ENCODE measurements at places on chromosomes 5 and 9.

DNA sequence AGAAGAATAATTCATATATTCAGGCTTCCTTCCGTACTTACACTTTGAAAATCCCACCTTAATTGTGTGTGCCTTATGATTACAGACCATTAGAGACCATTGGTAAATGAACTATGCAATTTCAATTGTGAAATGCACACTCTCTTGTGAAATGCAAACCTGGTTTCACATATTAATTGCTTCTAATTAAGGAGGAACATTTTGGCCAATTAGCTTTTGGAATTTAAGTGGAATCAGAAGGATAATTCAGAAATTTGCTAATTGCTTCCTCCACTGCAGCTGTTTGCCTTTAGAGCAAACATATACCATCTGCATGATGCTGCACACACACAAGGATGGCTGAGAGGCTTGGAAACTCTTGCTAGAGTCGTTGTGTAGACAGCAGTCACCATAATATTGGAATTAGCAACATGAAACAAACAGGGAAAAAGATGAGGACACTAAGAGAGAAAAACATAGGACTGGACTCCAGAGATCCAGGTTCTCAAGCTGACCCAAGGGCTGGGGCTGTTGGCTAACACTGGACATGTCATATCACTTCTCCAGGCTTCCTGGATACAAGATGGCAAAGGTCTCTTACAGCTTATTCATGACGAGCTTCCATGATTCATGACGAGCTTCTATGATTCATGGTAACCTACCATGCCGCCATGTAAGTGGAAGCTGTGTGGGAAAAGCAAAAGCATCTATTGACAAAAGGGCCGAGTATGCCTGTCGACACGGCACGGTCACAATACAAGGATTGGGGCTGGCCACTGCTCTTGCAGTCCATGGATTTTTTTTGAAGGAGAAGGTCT is 78.0 kb downstream of the PTCH1 start:
- no peak for DNase-seq

DNA sequence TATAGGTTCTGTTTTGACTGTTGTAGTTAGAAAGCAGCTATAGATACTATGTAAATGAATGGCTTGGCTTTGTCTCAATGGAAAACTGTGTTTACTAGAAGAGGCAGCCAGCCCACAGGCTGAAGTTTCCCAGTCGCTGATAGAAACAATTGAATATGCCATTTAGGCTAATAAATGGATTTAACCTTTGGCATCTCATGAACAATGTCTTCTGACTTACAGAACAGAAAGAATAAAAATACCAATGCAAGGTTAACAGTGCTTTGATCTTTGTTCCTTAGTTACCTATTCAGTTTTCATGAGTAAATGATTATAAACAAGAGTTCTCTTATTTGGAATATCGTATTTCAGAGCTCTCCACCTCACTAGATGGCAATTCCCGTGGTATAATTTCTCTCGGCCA is 120.6 kb downstream of the PAM start:
- no peak for DNase-seq

DNA sequence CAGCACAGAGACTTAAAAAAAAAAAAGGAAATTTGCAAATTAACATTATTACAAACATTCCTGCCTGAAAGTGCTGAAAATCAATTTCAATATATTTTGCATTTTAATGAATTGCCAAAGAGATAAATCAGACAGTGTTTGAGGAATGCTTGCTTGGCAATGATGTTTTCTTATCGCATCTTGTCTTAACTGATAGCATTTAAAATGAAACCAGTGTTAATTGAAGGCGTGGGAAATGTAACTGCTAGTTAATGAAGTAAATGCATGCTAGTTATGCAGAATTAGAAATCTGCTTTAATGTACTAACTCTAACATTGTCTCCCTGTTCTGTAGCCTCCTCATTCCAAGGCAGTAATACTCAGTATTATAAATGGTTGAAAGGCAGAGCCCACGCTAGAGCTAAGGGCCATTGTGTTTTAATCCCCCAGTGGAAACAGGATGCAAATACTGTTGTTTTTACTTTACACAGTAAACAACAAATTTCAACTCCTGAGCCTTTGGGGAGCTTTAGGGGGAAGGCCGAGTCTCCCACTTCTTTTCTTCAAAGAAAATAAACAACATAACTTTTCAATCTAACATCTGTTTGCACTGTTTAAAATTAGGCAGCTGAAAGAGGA is 586.9 kb downstream of the TLE4 start:
- DNase-seq = no peak

DNA sequence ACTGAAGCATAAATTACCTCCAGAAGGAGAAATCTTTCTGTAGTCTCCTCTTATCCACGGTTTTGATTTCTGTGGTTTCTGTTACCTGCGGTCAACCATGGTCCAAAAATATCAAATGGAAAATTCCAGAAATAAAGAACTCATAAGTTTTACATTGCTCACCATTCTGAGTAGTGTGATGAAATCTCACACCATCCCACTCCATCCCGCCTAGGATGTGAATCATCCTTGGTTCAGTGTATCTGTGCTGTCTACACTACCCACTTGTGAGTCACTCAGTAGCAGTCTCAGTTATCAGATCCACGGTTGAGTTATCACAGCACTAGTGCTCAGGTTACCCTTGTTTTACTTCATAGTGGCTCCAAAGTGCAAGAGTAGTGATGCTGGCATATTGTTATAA is 371.2 kb downstream of the NFIB start:
- DNase-seq = no peak

GRCh38 chr9:113895526-113895925 is 19.4 kb downstream of the ZNF618 start:
- no peak for DNase-seq

DNA sequence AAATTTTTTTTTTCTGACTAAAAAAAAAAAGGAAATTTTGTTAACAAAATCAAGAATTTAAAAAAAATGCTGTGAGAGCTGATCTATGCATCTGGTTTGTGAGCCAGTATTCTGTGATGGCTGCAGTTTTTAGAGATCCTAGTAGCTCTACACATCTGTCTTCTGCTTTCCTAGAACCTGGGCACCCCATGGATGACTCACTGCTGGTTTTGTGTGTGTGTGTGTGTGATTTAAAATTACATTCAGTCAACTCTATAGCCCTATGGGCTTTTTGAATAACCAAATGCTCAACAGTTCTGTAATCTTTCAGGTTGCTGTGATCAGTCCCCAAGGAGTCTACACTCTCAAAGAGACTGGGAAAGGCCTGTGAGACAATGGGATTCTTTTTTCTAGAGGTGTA is 2.5 kb upstream of the PSMD5 start:
- no peak for DNase-seq

DNA sequence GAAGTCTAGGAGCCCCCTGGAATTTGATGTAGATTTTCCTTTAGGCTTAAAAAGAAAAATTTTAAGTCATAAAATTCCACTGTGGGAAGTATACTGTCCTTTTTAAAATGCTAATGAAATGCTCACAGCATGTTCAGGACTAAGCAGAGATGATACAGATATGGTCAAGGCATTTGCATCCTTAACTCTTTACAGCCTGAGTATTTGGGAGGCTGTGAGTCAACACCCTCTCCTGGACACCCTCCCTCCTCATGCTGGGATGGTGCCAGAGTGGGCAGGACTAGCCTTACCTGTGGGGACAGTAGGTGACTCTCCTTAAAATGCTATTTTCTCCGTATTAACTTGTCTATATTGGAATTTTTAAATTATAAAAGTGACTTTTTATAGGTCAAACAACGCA is 197.4 kb upstream of the ELL2 start:
- no peak for DNase-seq

GRCh38 chr9:3888497-3888858 is 362.7 kb upstream of the RFX3 start:
- DNase-seq = no peak

GRCh38 chr5:137268646-137269045 is 230.5 kb downstream of the SPOCK1 start:
- no peak for DNase-seq

All from lower lobe of right lung (tissue), 2 donors.